Left lung (tissue), 14 donors: ENCODE measurements at places on chromosomes 13 and 19.

GRCh38 chr19:49116544-49116943, 2.4 kb downstream of the LIN7B start:
- peak; percentile 51 for DNase-seq

- DNase-seq, result no peak
These were observed 203.2 kb downstream of the TSHZ3 start for GRCh38 chr19:31146015-31146414.

- DNase-seq, result no peak
These were observed 152.9 kb downstream of the EFNB2 start for GRCh38 chr13:106382534-106382933.

DNA sequence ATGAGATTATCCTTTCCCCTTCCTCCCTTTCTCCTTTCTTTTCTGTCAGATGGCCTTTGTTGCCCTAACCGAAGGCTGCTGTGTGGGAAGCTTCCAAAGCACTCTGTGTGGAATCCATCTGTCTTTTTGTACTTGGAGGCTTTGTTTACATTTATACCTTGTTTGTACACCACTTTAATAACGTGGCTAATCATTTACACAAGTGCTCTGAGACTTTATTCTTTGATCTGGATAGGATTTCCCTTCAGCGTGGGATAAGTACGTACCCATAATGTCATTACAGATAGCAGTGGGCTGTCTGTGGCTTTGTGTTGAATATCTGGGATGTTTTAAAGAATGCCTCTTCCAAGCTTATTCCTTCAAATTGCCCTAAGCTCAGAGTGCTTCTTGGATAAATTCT, 684.7 kb upstream of the SLITRK5 start:
- no peak for DNase-seq

DNA sequence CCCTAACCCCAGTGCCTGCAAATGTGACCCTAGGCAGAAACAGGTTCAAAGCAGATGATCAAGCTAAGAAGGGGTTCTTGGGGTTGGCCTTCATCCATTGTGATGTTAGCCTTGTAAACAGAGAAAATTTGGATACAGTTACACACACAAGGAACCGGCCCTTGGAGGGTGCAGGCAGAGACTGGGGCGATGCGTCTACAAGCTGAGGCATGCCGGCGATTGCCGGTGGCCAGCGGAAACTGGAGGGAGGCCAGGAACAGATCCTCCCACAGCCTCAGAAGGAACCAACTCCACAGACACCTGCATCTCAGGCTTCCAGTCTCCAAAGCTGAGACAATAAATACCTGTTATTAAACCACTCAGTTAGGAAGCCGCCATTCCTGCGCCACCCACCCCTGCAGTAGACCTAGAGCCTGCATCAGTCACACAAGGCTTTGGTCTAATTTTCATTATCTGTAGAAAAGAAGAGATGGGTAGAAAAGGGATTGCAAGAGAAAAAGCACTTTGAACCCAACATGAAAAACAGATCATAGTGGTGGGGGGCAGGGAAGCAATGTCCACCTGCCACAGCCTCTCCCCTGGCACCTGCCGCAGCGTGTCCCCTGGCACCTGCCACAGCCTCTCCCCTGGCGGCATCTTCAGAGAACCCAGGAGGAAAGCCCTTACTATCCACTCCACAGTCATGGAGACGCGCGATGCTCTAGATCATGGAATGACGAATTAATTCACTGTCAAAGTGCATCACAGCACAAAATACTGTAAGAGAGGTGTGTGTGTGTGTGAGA, 119.7 kb upstream of the SOX1 start:
- DNase-seq, result no peak

- no peak for DNase-seq
These were observed 29.7 kb downstream of the GPX4 start for GRCh38 chr19:1133471-1133929.

GRCh38 chr19:11115895-11116446, 26.7 kb downstream of the LDLR start:
- DNase-seq, result no peak

GRCh38 chr19:47100290-47100689, 13.3 kb downstream of the ZC3H4 start:
- DNase-seq, result no peak

- no peak for DNase-seq
These were observed 100.0 kb downstream of the RNF17 start for GRCh38 chr13:24863748-24864540.

DNA sequence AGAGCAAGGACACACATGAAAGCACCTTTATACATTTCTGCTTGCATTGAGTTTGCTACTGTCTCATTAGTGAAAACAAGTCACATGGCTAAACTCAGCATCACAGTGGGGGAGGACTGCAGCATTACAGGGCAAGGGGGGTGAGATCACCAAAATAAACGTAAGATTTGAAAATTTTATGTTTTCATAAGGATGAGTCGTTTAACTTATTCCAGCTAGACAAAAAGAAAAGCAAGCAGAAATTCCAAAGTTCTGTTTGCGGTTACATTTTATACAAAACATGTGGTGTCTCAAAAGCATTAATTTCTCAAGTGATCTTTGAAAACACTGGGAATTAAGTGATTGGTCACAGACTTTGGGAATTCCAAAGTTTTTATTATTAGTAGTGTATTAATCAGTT, 261.4 kb upstream of the RXFP2 start:
- no peak for DNase-seq

DNA sequence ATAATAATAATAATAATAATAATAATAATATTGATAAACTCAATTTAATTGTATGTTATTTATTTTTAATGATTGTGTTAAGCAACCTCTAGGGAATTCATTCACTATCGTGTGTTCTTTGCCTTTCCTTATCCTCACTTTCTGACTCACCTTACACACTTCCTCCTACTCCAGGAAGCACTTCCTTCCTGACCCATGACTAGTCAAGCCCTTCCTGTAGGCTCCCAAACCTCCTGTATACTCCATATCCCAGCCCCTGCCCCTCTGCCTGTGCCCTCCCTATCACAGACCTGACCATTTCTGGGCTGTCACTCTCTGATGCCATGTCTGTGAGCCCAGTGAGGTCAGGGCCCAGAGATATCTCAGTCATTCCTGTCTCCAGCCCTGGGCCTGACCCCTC, 7.6 kb downstream of the LGALS4 start:
- DNase-seq, result no peak

- no peak for DNase-seq
These were observed 142.3 kb upstream of the SOX1 start for GRCh38 chr13:111924678-111925075.

DNA sequence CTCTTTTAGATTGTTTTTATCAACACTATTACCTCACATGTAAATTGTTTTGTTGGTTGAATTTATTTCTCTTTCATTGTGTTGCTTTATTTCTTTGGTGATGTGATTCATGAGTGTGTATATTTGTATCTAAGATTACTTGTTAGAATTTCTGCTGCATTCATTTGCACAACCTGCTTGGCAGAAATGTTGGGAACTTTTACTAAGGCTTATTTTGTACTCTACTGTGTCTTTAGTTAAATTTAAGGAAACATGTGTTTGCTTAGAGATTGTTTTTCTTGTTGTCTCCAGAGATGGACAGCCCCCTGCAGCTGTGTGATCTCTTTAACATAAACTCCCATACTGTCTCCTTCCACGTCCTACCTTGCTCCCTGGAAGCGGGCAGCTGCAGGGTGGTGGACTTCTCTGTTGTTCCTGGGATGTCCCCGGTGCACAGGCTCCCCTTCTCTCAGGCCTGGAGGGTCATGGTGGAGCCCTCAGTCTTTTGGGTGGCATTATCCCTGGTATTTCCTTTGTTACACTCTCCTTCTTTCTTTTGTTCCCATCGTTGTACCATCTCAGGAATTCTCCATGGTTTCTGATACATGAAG, 212.0 kb upstream of the SPRY2 start:
- no peak for DNase-seq

DNA sequence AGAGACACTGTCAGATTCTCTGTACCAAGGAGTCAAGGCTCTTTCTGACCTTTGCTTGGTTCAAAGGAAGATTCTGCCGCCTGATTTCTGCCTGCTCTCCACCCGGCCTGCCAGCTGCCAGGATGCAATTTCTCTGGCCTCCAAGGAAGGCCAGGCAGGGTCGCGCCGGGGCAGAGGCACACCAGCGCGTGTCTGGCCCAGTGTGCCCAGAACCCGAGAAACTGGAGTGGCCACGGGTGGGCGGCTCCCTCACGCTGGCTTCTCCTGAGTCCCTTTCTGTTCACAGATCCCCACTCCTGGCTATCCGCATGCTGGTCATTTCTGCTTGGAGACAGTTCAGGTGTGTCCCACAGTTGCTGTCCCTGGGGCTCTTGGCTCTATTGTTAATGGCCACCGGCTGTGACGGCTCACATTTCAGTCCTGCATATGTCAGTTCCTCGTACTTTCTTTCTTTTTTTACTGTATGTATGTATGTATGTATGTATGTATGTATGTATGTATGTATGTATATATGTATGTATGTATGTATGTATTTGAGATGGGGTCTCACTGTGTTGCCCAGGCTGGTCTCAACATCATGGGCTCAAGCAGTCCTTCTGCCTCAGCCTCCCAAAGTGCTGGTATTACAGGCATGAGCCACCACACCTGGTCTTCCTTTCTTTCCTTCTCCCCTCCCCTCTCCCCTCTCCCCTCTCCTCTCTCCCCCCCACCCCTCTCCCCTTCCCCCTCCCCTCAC, 16.9 kb downstream of the TMPRSS9 start:
- DNase-seq, result no peak

GRCh38 chr13:74573654-74574053, 439.4 kb upstream of the KLF12 start:
- no peak for DNase-seq

- no peak for DNase-seq
These were observed 77.3 kb downstream of the DNAJC15 start for GRCh38 chr13:43100667-43101066.

DNA sequence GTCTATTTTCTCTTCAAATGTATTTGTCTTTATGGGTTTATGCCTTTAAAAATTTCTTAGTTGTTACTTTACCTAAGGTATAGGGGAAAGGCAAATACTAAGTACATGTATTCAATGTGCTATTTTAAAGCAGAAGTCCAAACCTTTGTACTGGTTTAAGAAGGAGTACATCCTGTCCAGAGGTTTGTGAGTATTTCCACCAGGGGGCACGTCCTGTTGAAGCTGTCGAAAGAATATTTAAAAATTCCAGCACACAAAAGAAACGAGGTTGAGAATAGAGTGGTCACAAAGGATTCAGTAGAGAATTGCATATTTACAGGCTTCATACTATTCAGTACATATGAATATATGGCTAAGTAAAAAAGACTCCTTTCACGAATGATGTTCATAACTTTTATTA, 59.8 kb downstream of the URI1 start:
- DNase-seq, result no peak

DNA sequence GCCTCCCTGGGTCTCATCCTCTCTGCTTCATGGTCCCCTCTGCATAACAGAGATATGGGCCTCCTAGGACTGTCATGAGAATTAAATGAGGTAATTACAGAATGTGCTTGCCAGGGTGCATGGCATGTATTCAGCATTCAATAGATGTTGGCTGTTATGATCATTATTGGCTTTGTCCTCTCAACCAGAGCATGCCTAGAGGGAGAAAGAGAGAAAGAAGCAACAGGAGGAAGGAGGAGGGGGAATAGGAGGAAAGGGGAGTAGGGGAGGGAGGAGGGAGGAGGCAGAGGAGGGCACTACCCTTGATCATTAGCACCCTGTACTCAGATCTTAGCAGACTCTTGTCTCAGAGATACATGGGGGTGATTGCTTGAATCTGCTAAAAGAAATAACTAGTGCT, 41.0 kb upstream of the SIAH3 start:
- DNase-seq, result no peak

- no peak for DNase-seq
These were observed 25.2 kb upstream of the KCTD4 start for GRCh38 chr13:45226024-45226423.

- DNase-seq, result no peak
These were observed 57.4 kb downstream of the ESD start for GRCh38 chr13:46739447-46740098.

DNA sequence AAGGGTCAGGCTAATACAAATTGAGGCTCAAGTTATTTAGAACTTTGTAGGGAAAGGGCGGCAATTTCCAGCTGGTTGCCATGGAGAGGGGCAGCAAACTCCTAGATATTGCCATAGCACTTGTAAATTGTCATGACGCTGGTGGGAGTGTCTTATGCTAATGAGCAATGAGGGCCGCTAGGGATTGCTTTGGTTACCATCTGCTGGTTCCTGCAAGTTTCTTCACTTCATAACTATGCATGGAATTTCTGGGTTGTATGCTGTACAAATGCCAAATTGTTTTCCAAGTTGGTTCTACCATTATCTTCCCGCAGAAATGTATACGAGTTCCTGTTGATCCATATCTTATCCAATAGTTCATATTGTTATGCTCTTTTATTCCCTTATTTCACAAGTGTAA, 1339.4 kb downstream of the EFNB2 start:
- no peak for DNase-seq

DNA sequence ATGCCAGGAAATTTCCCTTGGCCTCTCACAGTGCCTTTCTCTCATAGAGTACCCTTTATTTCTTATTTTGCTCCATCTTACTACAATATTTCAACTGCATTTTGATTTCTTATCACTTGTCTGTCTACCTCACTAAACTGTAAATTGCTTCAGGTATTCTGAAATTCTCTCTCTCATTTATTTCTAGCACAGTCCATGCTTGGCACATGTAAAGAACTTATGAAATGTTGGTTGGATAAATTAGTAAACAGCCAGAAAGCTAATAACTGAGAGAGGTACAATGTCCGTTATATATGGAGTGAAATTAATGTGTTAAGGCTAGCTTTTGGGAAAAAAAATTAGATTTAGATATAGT, 138.3 kb upstream of the RFC3 start:
- no peak for DNase-seq

GRCh38 chr19:493391-494170, 2.7 kb upstream of the MADCAM1 start:
- no peak for DNase-seq

- peak; percentile 99 for DNase-seq
These were observed at the start of gene EIF3K for GRCh38 chr19:38618590-38619360. Gene EIF3K (plus strand): TSS chr19:38619188. CDS start chr19:38619269, 81 bp downstream.

- DNase-seq, result no peak
These were observed 14.6 kb downstream of the AP2A1 start for GRCh38 chr19:49781394-49781793.

DNA sequence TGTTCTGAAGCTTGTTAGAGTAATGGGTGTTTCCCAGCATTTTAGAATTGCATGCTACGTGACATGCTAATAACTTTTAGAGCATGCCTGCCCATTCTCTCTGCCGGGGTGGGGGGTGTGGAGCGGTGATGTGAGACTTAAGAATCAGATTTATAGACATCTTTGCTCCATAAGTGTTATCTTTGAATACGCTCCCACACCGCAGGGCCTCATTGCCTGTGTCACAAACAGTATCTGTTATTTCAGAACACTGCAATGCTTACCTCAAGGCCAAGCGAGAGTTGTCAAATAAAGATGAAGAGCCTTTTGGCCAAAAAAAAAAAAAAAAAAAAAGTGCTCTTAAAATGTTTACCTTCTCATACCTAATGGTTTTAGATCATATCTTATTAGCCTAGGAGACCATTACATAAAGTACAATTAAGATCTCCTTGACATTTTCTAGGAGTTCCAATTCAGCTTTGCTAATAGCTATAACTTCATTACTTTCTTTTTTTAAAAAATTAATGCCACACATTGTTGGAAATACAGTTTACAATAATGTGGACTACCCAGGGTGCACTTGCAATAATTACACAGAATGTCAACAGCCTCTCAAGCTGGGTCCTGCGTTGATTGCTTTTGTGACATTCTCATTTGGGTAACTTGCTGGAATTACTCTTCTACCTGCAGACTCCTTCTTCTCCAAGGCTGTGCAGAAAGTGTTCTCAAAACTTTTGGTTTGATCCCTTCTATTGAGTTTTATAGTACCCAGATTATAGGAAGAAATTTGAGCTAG, 525.3 kb downstream of the KLF12 start:
- no peak for DNase-seq
